ENCODE measurements at places on chromosomes 1 and 21. TPM values are rescaled to one million over a fixed set of nuclear protein-coding genes. Genes with fewer than 3 reads are reported as not detected.

DNA sequence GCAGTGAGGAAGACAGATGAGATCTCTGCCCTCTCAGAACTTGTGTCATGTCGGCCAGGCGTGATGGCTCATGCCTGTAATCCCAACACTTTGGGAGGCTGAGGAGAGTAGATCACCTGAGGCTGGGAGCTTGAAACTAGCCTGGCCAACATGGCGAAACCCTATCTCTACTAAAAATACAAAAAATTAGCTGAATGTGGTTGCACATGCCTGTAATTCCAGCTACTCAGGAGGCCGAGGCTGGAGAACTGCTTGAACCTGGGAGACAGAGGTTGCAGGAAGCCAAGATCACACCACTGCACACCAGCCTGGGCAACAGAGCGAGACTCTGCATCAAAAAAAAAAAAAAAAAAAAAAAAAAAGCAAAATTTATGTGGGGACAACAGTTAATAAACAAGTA lies 40.9 kb upstream of the RALGPS2 start:
- DNase-seq: no peak

- no peak for DNase-seq
Observed at GRCh38 chr1:113811156-113811887, 954 bp downstream of the RSBN1 start.

- DNase-seq: no peak
Observed at GRCh38 chr1:208343226-208343625, 99.0 kb upstream of the PLXNA2 start.

DNA sequence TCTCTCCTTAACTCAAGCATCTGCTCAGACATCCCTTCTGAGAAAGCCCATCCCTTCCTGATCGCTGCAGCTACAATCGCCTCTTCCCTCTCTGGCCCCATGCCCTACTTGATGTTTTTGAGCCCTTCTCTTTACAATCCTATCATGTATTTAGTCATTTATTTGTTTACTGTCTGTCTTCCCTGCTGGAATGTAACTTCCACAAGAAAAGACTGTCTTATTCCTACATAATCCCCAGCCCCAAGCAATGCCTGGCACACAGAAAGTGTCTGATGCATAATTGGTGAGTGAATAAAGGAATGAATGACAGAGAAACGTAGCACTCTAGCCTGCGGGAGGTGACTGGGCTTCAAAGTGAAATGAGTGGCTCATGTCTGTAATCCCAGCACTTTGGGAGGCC lies 25.4 kb downstream of the ECE1 start:
- DNase-seq: no peak

DNA sequence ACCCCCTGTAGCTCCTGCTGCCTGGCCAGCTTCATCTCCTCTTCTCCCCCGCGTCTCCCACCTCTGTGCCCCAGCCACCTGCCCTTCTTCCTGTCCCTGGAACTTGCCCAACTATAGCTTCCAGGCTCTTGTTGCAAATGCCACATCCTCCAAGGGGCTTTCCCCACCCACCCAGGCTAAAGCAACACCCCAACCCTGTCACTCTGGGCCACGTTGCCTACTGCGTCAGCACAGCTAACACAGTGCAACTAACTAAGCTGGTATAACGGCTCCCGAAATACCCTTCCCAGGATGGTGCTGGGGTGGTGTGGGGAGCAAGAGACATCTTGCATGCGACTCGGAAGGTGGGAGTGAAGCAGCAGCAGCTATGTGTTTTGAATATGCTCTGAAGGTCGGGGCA lies 19.7 kb downstream of the CAMK2N1 start:
- no peak for DNase-seq

GRCh38 chr1:154430903-154431302 lies 25.8 kb downstream of the IL6R start:
- DNase-seq: no peak

DNA sequence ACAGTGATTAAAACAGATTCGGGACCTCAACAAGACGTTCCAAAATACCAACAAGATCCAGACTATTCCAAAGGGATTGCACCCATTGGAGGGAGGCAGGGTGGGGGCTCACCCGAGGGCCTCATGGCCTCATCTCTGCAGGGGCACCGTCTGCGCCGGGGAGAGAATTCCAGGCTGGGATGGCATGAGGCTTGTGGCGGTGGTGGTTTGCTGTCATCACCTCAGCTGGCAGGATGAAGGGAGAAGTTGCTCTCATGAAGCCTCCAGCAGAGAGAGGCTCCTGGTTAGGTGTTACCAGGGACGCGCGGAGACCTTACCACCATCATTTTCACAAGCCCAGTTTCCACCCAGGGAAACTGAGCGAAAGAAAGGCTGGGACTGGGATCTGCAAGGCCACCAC lies 6.7 kb upstream of the PDPN start:
- no peak for DNase-seq

GRCh38 chr1:22132517-22133235 lies 10.2 kb downstream of the WNT4 start:
- no peak for DNase-seq

DNA sequence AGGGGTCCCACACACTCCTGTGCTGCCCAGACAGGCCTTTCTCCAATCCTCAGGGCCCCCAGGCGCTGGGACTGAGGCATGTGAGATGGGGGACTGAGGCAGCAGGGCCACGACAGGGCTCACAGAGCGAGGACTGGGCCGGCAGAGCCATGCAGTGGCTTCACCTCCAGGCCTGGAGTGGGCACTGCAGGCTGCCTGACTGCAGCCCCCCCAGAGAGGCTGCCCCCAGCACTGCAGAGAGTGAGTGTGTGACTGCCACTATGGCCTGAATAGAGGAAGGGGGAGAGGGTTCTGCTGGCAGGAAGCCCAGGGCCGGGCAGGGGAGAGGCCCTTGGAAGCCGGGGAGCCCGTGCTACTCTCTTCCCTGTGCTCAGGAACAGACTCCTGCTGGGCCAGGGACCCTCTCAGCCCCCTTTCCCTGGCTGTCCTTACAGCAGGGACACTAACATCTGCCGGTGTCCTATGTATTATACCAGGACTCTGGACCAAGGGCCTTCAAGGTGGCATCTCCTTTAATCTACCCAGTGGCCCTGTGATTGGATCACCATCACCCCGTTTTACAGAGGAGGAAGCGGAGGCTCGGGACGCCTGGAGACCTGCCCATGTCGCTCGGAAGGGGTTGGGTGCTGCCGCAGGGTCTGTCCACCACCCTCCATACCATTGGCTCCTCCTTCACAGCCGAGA lies 20.2 kb upstream of the PLEKHG5 start:
- DNase-seq: no peak

GRCh38 chr1:47324682-47325081 lies 8.9 kb upstream of the CMPK1 start:
- DNase-seq: no peak

DNA sequence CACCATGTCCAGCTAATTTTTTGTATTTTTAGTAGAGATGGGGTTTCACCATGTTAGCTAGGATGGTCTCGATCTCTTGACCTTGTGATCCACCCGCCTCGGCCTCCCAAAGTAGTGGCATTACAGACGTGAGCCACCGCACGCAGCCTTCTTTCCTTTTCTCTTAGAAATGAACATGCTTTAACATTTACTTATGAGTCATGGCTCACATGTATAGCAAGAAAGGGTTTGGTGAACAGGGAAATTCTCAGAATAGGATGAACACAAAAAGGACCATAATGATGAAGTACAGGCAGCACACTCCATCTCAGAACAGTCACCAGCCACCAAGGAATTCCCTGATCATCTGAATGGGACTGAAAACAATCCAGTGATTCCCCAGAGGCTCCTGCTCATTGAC lies 9.4 kb upstream of the VAMP4 start:
- no peak for DNase-seq

DNA sequence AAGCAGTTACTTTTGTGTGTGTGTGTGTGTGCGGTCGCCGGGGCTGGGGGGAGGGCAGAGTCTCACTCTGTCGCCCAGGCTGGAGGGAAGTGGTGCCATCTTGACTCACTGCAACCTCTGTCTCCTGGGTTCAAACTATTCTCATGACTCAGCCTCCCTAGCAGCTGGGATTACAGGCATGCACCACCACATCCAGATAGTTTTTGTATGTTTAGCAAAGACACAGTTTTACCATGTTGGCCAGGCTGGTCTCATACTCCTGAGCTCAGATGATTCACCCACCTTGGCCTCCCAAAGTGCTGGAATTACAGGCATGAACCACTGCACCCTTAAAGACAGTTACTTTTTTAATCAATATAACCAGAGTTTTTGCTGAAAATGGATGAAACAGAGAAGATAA lies 207.0 kb downstream of the PTPRC start:
- DNase-seq: no peak

NTMT2 gene
- not detected for total RNA-seq

IL19 gene
- total RNA-seq: not detected

AMY1B gene
- not detected for total RNA-seq

OLFML2B gene
- 0.53 TPM for total RNA-seq

CCDC190 gene
- 2.2 TPM for total RNA-seq
